H7 (cell line): ENCODE measurements at places on chromosomes 4 and X. TPM values are rescaled to one million over a fixed set of nuclear protein-coding genes. Genes with fewer than 3 reads are reported as not detected.

The ZMAT1 gene
- 0.87 and 3.3 TPM in 2 replicates for total RNA-seq

The ALB gene
- 0.03 TPM in 1 of 2 replicates, not detected in the other for total RNA-seq

The CT45A3 gene
- not detected in 2 replicates for total RNA-seq

The PAGE2B gene
- total RNA-seq = not detected in 2 replicates

The SHROOM3 gene
- total RNA-seq = 52.8 and 55.8 TPM in 2 replicates

The GAGE2A gene
- total RNA-seq = 0.70 TPM in 1 of 2 replicates, not detected in the other

The CORIN gene
- 0.07 and 0.48 TPM in 2 replicates for total RNA-seq

The CFP gene
- total RNA-seq = 5.5 and 6.0 TPM in 2 replicates

The YIPF7 gene
- total RNA-seq = not detected in 2 replicates

The GAGE12F gene
- not detected in 2 replicates for total RNA-seq

The DCAF12L2 gene
- total RNA-seq = 1.6 and 2.1 TPM in 2 replicates

The SMPX gene
- 1.9 TPM in 1 of 2 replicates, not detected in the other for total RNA-seq

The TKTL2 gene
- total RNA-seq = not detected in 2 replicates

The CCDC158 gene
- total RNA-seq = not detected in 2 replicates

The ASB5 gene
- 0.26 and 0.31 TPM in 2 replicates for total RNA-seq

The CNGA1 gene
- total RNA-seq = 0.10 and 0.18 TPM in 2 replicates

The PNMA6A gene
- total RNA-seq = 7.5 and 9.8 TPM in 2 replicates

The UBA6 gene
- total RNA-seq = 37.6 and 60.4 TPM in 2 replicates

The TEX13D gene
- total RNA-seq = 0.04 TPM in 1 of 2 replicates, not detected in the other

The ABCG2 gene
- 3.3 and 9.0 TPM in 2 replicates for total RNA-seq

The GPRASP1 gene
- 1.3 and 2.1 TPM in 2 replicates for total RNA-seq

The BST1 gene
- 0.80 and 1.00 TPM in 2 replicates for total RNA-seq
